SK-N-SH treated with all-trans-retinoic acid at 6 μM for 48 hours (cell line): ENCODE measurements at places on chromosomes 2 and 18.

GRCh38 chr2:195488567-195488966 is 168.5 kb upstream of the SLC39A10 start:
- ATAC-seq, result peak; percentile 72

DNA sequence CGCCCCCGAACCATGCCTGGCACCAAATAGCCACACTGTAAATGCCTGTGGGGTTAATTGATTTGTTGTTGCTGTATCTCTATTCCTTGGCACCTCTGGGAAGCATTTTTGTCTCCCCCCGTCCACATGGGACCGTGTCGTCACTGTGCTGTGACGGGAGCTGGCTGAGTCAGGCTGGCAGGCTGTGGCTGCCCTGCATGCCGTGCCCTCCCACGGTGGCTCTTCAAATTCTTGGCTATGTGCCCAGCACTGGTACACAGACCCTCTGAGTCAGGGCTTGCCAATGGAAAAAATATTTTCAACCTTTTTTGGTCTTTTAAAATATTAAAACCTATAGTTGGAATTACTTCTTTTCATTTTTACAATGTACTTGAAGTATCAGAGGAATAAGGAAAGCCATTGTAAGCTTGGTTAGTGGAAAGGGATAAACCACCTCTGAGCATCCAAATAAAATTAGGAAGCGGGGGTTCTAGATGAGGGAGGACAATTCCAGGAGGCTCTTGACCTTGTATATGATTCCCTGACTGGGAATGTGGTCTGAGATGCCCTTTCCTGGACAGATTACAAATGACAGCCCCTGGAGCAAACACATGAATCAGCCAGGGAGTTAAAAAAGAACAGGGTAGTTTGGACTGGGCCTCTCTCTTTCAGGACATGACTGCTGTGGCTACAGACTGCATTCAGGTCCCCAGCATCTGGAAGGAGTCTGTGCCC is 59.4 kb downstream of the DGKD start:
- ATAC-seq, result peak; percentile 79

DNA sequence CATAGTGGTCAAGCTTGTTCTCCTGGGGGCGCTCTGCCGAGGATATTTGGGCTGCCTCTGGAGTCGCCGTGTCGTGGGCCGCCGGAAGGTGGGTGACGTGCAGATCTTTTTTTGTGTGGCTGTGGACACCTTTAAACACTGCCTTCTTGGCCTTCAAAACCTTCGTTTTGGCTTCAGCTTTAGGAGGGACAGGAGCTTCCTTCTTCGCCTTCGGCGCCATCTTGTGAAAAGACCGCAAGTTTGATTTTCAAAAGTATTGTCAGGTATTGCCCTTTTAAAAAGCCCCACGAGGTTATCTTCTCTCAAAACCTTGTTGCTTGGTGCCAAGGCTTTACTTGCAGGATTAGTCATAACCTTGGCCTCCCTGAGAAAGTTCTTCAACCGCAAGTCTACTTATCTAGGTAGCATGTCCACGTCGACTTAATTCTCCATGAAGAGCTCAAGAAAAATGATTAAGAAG is 20.8 kb downstream of the LAMA3 start:
- no peak for ATAC-seq

GRCh38 chr2:37816036-37816435 is 109.1 kb upstream of the RMDN2 start:
- no peak for ATAC-seq

GRCh38 chr18:48022531-48023329 is 92.3 kb upstream of the SMAD2 start:
- peak; percentile 79 for ATAC-seq

DNA sequence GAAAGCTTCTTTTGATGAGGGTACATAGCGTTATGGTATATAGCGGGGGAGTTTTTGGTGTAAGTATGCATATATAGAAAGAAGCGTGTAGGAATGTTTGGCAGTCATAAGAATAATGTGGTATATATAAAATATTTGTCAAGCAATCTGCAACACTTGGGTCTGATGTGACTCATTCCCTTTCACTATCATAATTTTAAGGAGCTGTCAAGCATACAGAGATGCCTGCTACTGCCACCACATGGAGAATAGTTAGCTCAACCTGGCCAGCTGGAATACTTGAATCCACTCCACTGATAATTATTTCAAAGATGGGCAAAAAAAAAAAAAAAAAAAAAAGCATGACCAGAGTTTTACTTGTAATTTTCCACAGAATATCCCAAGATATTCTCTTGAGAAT is 559.8 kb upstream of the REG3G start:
- ATAC-seq, result no peak

DNA sequence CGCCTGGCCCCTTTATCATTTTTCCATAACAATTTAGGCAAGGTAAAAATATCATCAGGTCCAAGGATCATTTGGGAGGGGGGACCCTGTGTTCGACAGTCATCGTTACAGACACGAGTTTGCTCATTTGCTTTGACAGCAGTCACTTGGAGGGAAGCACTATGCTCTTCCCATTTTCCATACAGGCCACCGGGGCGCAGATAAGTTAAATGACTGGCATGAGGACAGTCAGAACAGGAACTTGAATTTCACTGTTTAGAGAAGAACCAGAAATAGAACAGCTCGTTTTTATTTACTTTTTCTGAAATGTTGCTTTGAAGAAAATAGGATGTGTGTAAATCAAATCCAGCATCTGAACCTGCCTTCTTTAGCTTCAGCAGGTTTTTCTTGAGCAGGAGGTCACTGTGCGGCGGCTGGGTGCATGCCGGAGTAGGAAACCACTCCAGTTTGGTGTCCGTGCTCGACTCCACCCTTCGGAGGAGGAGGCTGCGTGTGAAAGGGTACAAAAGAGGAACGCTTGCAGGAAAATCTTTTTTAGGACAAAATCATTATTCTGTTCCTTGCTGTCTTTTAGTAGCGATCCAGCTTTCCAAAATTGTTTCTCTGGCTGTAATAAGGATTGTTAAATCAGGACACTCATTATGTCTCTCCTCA is 15.2 kb downstream of the NPAS2 start:
- ATAC-seq, result no peak

DNA sequence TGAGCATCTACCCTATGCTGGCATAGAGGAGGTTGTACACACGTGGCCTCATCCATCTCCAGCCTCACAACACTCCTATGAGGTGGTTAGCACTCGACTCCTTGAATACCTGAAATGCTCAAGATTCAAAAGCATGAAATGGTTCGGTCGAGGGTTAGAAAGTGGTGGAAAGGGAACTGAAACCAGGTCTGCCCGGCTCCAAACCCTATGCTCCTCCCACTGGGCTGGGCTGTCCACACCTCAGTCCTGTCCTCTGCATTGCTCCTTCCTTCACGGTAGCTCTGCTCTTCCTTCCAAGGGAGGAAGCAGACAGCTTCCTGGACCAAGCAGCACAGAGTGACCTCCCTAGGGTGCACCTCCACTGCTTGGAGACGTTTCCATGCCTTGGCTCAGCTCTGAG is 565.2 kb upstream of the ID2 start:
- no peak for ATAC-seq

DNA sequence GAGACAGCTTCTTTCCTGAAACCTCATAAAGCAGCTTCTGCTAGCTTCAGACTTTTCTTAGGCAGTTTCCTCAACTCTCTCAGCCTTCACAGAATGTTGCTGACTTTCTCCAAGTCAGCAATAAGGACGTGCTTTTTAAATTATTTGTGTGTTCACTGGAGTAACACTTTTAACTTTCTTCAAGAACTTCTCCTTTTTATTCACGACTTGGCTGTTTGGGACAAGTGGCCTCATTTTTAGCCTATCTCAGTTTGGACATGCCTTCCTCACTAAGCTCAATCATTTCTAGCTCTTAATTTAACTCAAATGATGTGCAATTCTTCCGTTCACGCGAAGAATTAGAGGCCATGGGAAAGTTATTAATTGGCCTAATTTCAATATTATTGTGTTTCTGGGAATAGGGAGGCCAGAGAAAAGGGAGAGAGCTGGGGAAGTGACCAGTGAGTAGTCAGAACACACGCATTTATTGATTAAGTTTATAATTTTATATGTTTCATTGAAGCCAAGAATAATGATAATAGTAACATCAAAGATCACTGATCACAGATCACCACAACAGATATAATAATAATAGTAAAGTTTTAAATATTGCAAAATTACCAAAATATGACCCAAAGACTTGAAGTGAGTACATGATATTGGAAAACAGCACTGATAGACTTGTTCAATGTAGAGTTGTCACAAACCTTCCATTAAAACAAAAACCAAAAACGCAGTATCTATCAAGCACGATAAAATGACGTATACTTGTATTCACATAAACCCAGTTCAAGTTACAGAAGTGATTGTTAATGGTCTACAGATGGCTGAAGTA is 4.8 kb downstream of the REG1A start:
- ATAC-seq, result no peak

DNA sequence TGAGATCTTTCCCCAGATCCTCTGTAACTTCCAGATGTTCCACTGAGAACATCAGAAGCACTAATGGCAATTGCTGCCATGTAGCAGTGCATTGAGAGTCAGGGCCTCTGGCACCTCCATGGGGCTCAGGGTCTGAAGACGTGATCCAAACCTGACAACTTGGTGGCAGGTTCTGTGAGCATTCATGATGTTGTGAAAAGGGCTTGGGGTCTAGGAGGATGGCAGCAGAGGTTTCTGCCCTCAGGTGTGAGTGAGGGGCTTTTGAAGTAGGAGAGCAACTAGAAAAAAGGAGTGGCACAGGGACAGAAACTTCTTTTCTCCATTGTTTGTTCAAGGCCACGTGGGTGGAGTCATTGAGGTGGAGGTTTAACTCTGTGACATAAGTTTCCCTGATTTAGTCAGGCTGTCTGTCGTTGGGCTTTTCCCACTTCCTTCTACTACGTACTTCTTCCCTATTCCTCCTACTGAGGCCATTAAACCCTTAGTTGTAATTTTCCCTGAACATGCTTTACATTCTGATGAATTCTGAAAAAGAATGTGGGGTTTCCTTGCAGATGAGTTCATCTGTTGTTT is 13.1 kb downstream of the CFLAR start:
- ATAC-seq, result peak; percentile 7; the same call in 2 of the 3 replicates

DNA sequence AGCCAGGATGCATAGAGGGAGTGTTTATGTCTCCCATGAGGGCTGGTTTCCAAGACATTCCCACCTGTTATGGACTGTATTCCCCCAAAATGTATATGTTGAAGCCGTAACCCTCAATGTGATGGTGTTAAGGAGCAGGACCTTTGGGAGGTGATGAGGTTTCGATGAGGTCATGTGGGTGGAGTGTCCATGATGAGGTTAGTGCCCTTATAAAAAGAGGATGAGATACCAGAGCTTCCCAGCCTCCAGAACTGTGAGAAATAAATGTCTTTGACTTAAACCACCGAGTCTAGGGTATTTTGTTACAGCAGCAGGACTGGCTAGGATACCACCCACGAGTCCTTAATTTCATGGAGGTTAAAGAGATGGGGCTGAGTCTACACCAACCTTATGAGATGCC is 22.6 kb upstream of the EPAS1 start:
- ATAC-seq, result no peak

- ATAC-seq, result peak; percentile 50
Measured at GRCh38 chr2:18724371-18725145, 135.2 kb upstream of the NT5C1B start.

GRCh38 chr2:189022053-189022481 is 47.9 kb downstream of the COL3A1 start:
- peak; percentile 13 for ATAC-seq

- ATAC-seq, result no peak
Measured at GRCh38 chr2:191176305-191176704, 25.5 kb upstream of the STAT4 start.

GRCh38 chr2:240356700-240357640 is 78.5 kb upstream of the GPC1 start:
- no peak for ATAC-seq

DNA sequence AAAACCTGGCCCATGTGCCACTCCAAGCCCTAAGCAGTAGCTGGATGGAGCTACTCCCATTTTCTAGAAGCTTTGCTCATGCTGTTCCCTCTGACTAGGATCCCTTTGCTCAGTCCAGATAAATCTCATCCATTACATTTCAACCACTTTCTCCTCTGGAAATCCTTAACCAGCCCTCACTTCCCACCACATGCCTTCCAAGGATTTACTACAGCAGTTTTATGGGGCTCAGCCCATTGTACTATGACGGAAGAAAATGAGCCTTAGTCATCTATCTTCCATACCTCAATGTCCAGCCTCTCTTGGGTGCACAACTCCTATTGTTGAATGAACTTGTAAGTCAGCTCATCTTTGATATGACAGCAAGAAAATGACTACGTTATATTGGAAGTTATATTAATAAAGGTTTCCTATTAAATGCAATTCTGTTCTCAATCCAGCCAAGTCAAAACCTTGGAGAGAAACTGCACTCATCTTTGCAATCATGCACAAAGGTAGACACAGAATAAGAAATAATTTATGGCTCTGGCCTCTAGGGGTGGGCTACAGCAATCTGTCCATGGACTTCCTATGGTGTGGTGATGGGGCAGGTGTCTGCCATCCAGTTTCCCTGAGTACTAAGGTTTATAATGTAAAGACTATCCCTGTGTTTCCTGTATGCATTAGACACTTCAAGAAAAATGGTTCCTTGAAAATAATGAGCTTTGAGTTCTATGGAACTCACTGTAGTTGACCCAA is 3.4 kb downstream of the B4GALT6 start:
- ATAC-seq, result no peak

DNA sequence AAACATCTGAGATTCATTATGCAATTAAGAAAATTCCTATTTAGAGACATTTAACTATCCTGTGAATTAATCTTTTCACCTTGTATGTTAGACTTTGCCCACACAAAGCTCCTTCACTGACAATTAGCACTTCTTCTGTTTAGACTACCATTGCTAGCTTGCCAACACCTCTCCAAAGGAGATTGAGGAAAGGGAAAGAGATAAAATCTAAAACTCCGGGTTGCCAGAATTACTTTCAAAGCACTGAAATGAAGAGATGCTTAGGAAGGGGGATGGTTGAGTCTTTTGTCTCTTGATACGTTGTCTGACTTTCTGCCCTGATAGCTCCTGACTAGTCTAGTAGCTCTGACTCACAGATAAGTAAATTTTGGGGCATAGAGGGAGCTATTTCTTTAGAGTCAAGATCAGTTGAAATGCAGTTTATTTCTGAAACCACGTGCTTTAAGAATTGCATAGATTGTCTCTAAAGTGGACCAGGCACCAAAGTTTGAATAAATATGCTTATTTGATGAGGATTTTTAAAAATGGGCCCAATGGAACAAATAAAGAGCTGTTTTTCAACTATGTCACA is 74.1 kb upstream of the DSEL start:
- peak; percentile 82 for ATAC-seq

DNA sequence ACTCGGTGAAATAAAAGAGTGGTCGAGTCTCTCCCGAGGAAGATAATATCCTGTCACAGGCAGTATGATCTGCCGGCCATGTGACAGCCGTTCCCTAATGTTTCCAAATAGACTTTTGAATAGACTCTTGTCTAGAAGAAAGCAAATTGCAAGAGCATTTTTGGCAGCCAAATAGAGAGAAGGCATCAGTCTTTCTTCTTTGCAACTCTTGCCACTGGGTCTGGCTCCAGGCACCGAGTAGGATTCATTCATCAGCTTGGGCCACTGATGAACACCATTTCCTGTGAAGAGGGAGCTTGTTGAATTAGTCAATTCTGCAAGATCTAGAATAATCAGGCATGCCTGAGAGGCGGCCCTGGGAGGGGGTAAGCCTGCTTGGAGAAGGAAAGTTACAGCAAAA is 165.6 kb downstream of the KLHL29 start:
- ATAC-seq, result no peak

GRCh38 chr18:71116535-71116934 is 827.7 kb downstream of the SOCS6 start:
- ATAC-seq, result no peak

GRCh38 chr2:207416900-207417299 is 112.9 kb upstream of the CREB1 start:
- ATAC-seq, result no peak

- peak; percentile 76; the same call in 2 of the 3 replicates for ATAC-seq
Measured at GRCh38 chr2:72745679-72746368, 80.0 kb downstream of the EXOC6B start.

- no peak for ATAC-seq
Measured at GRCh38 chr2:104430359-104430740, 423.6 kb upstream of the POU3F3 start.
